ENCODE measurements at places on chromosomes 2 and 18.

DNA sequence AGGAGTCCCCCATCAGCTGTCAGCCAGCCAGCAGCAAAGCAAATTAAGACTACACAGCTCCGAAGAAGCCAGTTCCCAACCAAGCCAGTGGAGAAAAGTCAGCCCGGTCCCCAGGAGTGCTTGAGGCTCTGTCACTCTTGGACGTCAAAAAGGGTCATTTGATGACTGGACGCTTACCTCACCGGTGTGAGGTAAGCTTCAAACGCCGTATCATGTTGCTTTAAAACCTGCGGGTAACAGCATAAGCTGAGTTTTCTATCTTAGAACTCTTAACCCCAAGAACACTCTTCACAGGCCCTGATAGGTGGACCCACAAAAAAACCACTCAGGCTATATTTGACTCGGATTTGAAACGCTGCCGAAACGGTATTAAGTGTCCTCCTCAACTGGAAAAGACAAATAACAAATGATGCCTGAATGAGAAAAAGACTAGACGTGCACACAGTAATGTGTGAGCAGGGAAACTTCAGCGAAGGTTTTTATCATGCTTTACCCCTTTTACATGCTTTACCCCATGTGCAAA is 682 bp upstream of the LNPK start:
- no peak for DNase-seq

GRCh38 chr2:96961210-96961950 is 25.0 kb downstream of the FAM178B start:
- no peak for DNase-seq

DNA sequence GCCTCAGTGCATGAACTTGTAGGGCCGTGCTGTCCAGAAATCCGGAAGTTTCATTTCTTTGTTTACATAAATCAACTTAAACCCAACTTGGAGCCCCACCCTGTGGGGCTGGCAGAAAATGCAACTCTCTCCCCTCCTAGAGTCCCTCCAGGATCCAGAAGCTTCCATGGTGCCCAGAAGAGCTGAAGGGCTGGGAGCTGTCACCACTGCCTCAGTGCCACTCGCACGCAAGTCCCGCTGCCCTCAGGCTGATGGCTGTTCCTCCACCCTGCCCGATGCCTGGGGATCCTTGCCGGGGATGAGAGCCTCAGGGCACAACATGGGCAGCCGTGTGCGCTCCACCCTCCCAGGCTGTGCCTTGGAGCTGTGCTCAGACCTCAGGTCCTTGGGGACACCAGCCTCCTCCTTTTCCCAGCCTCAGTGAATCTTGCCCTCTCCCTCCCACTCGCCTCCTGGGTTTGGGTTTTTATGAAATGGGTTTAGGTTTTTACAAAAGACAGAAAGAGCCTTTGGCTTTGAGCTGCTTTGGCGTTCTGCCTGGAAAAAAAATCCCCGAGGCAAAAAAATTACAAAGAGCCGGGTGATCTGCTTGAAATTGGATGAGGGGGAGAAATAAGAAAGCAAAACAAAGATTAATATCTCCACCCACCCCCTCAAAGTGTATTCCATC is 155.2 kb downstream of the TWIST2 start:
- DNase-seq = peak; percentile 77

DNA sequence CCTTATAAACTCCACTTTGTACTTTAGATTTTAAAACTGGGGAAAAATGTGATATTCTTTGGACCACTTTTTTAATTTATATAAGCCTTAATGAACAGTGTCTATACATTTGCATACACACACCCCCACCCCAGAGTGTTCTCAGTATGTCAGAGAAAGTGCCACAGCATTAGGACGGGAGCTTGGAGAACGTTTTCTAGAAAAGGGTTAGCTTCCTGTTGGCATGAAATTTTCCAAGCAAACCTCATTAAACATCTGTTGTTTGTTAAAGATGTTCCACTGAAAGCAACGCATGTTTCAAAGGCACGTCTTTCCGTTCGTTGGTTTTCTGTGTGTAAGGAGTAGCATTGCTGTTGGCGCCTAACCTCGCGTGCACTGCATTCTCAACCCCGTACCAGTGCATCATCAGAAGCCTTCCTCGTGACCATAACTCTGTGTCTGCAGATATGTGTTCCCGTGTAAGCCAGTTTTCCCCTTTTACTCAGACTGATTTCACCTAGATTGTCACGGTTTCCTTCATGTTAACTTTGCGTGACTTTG is 228.5 kb downstream of the ALPK2 start:
- DNase-seq = no peak

DNA sequence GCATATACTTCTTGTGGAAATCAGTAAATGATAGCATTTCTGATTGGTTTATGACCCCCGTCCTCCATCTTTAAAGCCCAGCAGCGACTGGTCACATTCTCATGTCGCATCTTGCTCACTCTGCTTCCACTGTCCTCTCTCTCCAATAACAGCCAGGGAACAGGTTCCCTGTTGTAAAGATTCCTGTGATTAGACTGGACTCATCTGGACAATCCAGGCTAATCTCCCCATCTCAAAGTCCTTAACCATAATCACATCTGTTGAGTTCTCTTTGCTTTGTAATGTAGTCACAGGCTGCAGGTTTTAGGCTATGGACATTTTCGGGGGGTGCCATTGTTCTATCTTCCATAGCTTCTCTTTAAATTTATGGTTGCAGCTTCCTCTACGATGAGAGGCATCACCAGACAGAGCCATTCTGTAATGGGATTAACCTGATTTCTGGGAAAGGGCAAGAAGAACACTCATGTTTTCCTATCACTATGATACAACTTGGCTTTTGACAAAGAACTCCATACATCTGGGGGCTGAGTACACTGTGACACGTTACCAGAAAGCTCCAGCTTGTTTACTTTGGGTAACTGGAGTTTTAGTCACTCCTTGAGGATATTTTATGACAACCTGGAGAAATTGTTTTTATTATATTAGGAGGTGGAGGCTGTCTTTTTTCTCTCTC is 159.0 kb downstream of the NYAP2 start:
- no peak for DNase-seq

- no peak for DNase-seq
These were observed 37.9 kb downstream of the GALNT1 start for GRCh38 chr18:35619464-35619863.

DNA sequence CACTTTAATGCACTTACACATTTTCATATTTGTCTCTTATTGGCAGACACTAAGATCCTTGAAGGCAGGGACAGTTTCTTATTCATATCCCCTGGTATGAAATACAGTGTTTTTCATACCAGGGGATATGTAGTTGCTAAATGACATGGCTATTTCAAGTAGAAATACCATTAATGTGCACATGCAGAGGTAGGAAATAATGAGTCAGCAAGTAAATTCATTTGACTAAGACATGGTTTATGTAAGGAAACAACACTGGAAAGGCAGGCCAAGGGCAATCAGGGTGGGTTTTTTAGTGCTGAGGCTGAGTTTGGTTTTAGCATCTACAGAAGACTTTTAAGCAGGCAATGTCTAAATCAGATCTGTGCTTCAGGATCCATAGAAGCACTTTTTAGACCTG is 155.9 kb downstream of the WDPCP start:
- no peak for DNase-seq

All from SJSA1 (cell line).